H7 (cell line): ENCODE measurements at places on chromosomes 1 and 21. TPM values are rescaled to one million over a fixed set of nuclear protein-coding genes. Genes with fewer than 3 reads are reported as not detected.

OR14K1 gene
- total RNA-seq, result not detected in 2 replicates

YBX1 gene
- 1,494 and 1,850 TPM in 2 replicates for total RNA-seq

DNA sequence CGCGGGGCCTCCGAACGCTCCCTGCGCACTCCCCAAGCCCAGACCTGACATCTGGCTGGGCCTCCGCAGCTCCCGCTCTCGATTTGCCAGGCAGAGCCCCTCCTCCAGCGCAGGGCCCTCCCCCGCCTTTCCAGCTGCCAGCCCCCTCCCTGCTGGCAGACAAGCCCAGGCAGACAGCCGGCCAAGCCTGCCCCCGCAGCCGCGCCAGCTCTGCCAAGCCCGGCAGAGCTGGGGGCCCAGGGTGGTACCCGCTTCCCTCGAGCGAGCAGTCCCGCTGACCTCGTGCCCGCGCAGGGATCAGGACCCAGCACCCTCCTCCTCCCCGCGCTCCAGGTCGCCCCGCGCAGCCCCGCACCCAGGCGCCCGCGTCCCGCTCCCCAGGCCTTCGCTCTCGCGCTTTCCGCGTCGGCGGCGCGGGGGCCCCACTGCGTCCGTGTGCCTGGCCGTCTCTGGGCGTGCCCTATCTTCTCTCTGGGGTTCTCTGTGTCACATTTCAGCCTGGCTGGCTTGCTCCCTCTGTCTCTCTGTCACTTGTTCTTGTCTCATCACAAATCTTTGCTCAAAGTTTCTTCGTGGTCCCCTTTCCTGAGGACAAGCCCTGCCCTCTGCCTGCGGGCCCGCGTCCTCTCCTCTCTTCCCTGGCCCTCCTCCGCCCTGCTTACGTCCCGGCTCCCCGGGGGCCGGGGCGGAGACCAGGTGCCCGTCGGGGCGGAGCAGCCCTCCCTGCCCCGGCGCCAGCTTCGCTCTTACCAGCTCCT, 580 bp downstream of the INKA2 start:
- DNase-seq, result peak; percentile 86

GRCh38 chr1:245946905-245947304, 560.2 kb downstream of the SMYD3 start:
- DNase-seq, result no peak

DNA sequence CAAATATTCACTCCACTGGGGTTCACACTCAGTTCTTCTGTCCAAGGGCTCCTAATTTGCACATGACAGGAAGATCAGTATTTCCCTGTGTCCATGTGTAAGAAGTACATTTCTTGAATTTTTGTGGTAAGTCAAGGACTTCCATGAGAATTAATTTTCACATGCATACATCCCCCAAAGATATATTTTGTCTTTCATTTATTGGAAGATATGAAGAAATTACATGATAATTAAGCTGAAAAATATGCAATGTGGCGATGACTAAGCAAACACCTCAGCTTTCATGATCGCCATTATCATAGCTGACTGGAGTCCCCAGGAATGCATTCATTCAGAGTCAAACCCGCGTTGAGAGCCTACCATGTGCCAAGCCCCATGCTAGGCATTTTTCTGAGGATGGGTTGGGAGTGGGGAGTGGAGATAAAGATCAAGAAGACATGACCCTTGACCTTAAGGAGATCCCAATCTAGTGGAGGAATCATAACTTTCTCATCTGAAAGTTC, 104.6 kb upstream of the F3 start:
- DNase-seq, result no peak

- no peak for DNase-seq
Measured at GRCh38 chr1:243542739-243543415, 287.0 kb downstream of the SDCCAG8 start.

LY9 gene
- total RNA-seq, result 0.24 TPM in 1 of 2 replicates, not detected in the other

GRCh38 chr1:1304331-1305299, 3.1 kb downstream of the ACAP3 start:
- DNase-seq, result peak; percentile 93

KCNN3 gene
- total RNA-seq, result 0.18 and 0.62 TPM in 2 replicates

DNA sequence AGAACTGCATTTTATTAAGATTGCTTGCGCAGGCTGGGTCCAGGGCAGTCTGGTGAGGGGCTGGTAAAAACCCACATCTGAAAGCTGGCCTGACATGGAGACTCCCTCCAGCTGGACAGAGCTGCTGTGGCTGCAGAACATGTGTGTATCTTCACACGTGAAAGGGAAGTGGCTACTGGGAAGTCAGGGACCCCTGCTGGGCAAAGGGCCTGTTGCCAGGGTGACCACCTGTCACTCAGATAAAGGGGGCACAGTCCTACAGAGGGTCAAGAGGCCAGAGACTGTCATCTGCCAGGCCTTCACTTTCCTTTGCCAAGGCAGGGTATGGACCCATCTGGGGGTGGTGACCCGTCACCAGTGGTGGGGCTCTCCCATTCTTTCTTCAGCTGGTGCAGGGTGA, 17.5 kb downstream of the NKAIN1 start:
- peak; percentile 40 for DNase-seq

BACH1 gene
- total RNA-seq, result 26.4 and 32.7 TPM in 2 replicates

RGS1 gene
- 0.07 TPM in 1 of 2 replicates, not detected in the other for total RNA-seq

DNA sequence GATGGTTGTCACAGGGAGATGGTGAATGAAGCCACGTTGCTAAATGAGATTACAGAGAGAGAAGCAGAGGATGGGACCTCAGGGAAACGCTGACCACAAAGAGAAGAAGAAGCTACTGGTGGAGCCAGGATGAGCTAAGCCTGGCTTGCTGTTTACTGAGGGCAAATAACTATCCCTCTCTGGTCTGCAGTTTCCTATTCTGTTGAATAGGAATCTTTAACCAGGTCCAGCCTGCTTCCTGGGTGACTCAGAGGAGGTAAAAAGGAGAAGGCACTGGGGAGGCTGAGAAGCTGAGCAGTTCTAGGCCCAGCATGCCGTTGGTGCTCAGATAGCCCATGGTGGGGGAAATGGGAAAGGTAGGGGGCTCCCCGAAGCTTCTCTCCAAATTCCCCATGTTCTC, 29.6 kb downstream of the DMBX1 start:
- no peak for DNase-seq

RBP7 gene
- 1.1 and 1.7 TPM in 2 replicates for total RNA-seq

KLHL20 gene
- 13.4 and 14.0 TPM in 2 replicates for total RNA-seq

ST6GALNAC3 gene
- total RNA-seq, result 4.1 and 4.3 TPM in 2 replicates

COA6 gene
- 56.5 and 66.0 TPM in 2 replicates for total RNA-seq

DNA sequence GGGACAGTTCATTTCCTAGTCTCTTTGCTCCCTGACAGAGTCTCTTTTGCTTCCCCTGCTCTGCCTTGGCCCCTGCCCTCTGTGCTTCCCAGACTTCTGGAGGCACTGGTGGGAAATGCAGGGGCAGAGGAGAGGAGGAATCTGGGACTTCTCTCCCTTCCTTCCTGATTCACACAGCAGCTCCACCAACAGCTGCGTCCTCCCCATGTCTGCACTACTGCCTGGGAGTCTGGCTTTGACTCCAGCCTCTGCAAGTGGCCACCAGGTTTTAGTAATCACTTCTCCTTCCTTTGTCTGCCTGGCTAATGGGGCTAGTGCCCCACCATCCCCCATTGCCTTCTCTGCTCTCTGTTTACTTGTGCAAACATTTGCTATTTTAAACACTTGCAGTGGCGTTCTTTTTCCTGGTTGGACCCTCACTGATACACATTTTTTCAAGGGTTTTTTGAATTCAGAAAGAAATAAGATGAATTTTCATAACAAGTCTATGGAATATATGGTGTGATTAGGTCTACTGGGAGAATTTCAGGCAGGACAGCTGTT, 21.9 kb downstream of the FASLG start:
- DNase-seq, result no peak

DNA sequence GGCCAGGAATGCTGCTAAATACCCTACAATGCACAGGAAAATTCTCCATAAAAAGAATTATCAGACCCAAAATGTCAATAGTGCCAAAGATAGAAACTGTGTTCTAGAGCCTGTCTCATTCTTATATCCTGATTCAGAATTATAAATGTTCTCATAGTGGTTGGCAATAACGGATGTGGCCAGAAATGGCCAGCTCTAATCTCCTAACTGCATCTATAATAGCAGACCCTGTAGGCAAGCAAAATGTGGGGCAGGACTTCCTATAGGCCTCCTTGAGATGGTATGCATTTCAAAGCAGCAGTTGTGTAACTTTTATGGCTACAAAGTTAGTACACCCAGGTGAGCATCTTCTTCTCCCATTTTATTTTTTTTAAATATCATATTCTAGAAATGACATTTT, 95.9 kb upstream of the SGIP1 start:
- no peak for DNase-seq

WNT4 gene
- total RNA-seq, result 0.33 and 0.94 TPM in 2 replicates

TTC24 gene
- 0.52 TPM in 1 of 2 replicates, not detected in the other for total RNA-seq

DNA sequence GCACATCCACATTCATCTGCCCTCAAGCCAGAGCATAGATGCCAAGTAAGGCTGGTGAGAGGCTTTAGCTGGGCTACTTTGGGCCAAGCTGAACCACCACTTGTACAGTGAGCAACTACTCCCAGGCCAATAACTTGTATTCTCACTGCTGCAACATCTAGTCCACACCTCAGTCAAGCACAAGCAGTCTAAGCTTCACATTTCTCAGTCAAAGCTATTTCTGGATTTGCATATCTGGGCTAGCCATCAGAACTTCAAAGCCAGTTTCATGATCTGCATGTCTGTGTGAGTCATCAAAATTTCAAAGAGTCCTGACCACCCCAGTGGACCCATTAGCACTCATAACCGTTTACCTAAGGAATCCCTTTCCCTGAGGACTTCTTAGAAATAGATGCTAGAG, 77.7 kb upstream of the DIRAS3 start:
- no peak for DNase-seq

GRCh38 chr1:65955071-65955470, 162.4 kb downstream of the PDE4B start:
- DNase-seq, result no peak

DNA sequence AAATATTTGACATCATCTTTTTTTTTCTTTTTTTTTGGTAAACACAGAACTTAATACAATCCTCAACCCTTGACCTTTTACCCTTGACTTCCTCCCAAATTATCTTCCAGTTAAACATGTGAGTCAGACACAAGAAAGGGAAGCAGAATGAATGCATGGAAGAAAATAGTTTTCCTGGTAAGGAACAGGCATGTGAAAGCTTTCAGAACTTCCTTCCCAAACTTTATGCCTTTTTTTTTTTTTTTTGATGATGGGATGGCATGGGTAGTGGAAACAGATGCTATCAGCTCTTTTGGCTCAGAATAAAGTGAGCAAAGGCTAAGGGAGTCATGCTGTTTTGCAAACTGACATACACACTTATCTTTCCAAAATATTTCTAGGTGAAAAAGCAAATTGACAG, 1079.1 kb downstream of the TTLL7 start:
- no peak for DNase-seq

GRCh38 chr1:54965624-54966340, 14.6 kb upstream of the TMEM61 start:
- DNase-seq, result no peak

STX12 gene
- 16.3 and 22.1 TPM in 2 replicates for total RNA-seq
